Forelimb muscle (tissue), 1 donor: ENCODE measurements at places on chromosomes 6 and 20.

DNA sequence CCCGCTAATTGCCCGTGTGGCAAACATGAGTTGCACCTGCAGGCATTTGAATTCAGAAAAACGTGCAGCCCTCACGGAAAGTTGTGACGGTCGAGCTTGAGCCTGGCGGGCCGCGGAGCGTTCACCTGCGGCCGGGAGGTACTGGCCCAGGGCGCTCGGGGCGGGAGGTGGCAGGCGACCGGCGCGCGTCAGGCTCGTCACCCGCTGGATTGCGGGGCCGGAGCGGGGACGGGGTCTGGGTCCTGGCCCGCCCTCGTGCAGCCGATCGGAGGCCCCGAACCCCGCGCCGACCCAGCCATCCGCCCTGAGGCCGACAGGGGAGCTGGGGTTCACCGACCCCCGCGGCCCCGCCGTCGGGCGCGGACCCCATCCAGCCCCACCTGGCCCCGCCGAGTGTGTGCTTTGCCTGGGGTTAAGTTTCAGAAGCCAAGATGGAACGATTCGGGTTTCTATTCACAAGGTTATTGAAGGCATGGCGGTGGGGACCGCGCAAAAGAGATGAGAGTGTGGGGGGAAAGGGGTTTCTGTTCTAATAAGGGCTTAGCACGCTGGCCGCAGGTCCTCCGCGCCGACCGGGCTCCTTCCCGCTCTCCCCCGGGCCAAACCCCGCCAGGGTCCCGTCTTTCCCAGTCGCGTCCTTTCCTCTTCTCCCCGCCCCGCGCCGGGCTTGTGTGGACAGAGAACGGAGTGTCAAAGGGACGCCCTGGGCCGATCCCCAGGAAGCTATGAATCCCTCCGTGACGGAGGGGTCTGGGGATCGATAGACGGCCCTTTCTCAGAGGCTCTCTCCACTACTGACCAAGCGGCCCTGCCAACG, 1.6 kb upstream of the HEY2 start:
- no peak for DNase-seq

DNA sequence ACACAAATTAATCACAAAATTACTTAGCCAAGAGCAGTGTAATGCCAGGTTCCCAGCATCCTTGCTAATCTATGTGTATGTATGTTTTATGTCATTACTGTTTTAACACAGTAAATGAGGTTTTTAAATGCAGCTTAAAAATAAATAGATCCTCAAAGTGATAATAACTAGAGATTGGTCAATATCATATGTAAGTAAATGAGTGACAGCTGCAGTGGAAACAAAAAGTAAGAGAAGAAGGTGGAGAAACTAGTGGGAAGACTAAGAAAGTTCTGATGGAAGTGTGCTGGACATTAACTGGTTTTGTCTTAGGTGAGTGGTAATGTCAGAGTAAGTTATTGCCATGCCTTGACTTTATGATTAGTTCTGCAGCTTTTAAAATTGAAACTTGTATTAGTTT, 1.9 kb upstream of the GJB7 start:
- no peak for DNase-seq

DNA sequence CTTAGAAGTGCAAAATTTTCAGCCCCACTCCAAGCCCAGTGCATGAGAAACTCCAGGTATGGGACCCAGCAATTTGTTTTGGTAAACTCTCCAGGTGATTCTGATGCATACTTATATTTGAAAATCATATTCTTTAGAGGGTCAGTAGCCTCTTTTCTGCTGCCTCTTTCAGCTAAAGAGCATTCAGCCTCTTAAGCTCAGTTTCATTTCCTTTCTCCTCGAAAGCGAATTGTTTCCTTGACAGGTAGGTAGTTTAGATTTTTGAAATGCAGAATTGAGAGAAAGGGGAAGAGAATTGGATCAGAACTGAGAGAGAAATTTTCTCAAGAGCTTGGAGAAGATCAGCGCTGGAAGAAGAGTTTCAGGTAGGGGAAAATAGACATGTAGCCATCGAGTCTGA, 995.8 kb upstream of the FLRT3 start:
- no peak for DNase-seq

DNA sequence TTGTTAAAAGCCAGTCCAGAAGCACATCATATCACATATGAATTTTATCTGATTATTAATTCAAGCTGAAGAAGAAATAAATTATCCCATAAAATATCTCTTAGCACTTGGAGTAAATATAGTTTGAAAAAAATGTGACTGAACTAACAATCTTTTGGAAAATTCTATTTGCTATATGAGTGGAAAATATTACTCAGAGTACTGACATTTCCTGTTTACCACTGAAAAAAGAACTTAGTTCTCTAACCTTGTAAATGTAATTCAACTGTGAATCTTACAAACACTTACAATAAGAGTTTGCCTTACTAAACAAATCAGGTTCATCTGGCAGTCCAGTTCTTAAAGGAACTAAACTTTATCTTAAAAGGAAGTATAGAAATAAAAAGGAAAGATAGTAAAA, 44.2 kb downstream of the MOXD1 start:
- no peak for DNase-seq

DNA sequence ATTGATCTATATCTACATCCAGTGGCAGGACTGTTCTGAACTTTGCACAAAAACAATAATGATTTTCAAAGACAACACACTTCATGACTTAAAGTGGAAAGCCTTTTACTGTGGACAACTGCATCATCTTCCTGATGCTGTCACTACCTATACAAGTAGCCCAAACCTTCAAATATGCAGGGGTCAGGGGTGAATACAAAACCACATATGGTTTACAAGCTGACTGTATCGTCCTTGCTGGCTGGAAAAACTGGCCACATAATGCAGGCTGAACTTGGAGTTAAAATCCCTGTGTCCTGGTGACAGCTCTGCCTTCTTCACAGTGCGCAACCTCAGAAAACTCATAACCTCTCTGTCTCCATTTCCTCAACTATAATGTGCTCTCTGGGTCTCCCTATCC, 128.9 kb downstream of the GMDS start:
- no peak for DNase-seq

DNA sequence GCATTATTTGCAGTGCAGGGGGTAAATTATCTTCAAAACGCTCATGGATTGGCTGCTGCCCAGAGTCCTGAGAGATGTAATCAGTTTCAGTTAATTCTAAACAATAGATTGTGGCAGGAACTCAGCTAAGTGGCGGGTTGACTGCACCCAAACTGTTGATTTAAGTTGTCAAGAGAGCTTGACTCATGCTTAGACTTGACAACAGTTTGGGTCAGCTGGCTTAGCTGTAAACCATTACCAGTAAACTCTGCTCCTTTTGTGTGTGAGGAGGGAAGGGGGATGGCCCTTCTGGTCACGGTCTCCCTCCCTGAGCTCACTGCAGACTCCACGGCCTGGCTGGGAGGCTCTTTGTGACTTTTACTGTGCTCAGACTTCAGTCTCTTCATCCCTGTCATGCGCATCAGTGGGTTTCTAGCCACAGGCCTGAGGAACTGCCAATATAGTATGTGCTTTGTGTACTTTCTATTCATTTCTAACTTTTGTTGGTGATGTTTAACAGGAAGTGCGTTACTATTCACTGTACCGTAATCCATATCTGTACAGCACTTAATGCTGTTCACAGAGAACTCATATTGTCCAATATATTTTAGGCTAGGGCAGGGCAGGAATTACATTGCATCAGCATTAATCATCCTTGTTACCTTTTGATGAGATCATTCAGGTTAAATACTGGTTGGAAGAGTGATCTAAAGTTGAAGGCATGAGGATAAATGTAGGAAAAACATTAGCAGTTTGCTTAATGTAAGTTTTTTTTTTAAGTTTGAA, 488.3 kb downstream of the CDKAL1 start:
- DNase-seq, result no peak

DNA sequence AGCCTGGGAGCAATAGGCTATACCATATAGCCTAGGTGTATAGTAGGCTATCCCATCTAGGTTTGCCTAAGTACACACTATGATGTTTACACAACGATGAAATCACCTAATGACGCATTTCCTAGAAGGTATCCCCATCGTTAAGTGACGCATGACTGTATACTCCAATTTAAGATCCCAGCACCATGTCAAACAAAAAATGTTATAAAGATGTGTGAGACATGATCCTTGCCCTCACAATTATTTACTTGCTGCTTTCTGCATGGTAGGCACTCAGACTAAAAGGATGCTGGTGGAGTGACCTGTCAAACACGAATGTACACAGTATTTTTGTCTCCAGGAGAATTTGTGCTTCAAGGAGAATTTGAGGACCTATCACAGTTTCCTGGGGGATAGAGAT, 32.3 kb downstream of the SNAP25 start:
- DNase-seq, result no peak

GRCh38 chr20:52918311-52918710, 53.8 kb upstream of the TSHZ2 start:
- DNase-seq, result no peak

DNA sequence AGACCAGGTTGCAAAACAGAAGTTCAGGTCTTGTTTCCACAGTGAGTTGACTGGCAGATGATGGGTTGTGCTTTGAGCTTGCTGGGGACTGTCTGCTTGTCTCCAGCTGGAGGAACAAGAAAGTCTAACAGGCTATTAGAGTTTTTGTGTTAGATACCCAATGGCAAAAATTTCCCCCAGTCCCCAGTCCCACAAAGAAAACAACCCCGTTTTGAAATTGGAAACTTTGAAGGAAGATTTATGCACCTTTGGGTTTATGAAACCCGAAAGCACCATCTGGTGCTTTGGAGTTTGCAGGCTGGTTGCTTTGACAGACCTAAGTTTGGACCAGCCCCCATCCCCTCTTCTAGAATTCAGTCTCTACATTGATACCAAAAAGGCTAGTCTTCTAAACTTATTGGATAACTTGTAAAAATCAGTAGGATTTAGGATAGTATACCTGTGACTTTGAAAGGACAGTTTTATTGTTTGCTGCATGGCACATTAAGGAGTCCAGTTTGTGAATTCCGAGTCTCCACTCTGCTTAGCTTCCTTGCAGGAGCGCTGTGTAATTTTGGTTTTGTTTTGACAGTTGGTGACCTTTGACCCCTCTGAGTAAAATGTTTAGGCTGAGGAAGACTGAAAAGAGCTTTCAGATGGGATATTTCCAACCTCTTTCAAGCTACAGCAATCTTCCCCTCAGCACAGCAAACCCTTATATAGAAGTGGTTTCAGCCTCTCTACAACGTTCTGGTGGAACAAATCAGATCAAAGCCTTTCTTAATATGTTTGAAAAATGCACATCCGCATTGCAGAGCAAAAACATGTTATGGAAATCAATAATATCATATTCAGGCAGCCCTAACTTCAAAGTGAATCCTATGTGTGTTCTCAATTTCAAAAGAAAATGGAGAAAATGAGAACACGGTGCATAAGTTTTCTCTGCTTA, 25.5 kb upstream of the PRL start:
- DNase-seq, result no peak
